Stimulated activated CD4-positive, alpha-beta T cell treated with anti-CD3 and anti-CD28 coated beads, Interleukin-4, amount 100 ng/mL, for 1 hour (primary cell): ENCODE measurements at places on chromosomes 3 and 15.

GRCh38 chr15:50224606-50225005 is 40.9 kb downstream of the HDC start:
- no peak for DNase-seq

DNA sequence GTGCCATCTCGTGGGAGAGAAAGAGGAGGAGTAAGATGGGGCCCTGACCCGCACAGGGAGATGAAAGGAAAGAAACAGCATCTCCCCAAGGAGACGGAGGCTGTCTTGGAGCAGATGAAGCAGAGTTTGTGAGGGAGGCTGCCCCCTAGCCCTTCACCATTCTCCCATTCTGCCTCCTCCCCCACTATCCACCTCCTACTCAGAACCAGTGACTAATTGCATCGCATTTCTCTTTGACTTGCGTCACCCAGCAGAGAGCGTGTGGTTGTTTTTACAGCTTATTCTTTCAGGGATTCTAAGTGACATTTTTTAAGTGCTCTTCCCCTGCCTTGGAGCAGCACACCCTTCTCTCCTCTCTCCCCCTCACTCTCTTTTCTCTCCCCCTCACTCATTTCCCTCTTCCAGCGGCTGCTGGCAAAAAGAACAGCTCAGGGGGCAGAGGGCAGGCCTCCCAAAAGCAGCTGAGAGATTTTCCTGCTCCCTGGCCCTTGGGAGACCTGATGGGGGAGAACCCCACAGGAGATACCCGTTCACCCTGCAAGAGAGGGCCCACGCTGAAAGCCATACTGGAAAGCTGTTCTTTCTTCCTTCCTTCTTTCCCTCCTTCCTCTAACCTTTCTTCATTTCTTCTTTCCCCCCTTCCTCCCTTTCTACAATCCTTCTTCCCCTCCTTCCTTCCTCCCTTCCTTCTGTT is 91.8 kb downstream of the MRPL46 start:
- no peak for DNase-seq

- DNase-seq = no peak
Observed at GRCh38 chr15:34217587-34218225, 7.1 kb upstream of the EMC4 start.

- no peak for DNase-seq
Observed at GRCh38 chr15:90840157-90840855, 28.1 kb upstream of the FURIN start.

GRCh38 chr3:138867996-138868395 is 33.3 kb upstream of the PIK3CB start:
- no peak for DNase-seq
